ENCODE measurements at places on chromosomes 4 and X.

DNA sequence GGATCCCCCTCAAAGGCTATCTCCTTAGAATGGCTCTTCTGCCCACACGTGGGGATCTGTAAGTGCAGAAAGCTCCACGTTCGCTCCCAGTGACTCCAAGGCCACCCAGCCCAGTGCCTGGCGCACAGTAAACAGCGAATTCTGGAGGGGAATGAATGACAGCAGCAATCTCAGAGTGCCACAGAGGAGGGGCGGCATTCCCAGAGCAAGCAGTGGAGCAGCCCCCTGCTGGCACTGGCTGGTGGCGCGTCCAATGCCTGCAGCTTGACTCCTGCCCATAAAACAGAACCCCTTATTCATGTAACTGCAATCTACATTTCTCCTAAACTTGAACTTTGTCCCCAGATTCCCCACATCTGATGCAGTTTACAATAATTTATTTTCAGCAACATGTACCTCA is 6.9 kb upstream of the HELT start:
- DNase-seq = no peak

- no peak for DNase-seq
These were observed 19.1 kb upstream of the CXCL3 start for GRCh38 chr4:74057588-74057987.

- no peak for DNase-seq
These were observed 247.7 kb upstream of the NDST3 start for GRCh38 chr4:117786566-117786965.

DNA sequence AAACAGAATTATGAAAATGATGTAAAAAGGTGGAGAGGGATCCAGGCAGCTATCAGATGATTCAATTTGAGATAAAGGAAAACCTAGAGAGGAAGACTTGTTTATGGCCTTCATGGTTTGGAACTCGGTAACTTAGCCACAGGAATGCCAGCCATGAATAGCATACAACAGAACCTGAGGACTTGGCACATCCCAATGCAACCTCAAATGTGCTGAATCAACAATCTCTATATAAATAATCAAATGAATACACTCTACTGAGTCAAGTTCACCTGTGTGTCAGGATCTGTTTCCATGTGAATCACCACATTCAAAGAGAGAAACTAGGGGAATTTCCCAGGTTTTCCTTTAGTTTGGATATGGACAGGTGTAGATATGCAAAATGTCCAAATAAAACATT is 86.9 kb downstream of the MBNL3 start:
- DNase-seq = no peak
